ENCODE measurements at places on chromosomes 4 and X. TPM values are rescaled to one million over a fixed set of nuclear protein-coding genes. Genes with fewer than 3 reads are reported as not detected.

FAM149A gene
- 13.9 TPM for total RNA-seq

COL25A1 gene
- 0.06 TPM for total RNA-seq

PDZD4 gene
- total RNA-seq, result 0.53 TPM

RTL3 gene
- total RNA-seq, result not detected

RNF175 gene
- not detected for total RNA-seq

RAB41 gene
- not detected for total RNA-seq

MAGEA9B gene
- total RNA-seq, result not detected

RP2 gene
- total RNA-seq, result 21.3 TPM
